Stimulated activated CD4-positive, alpha-beta T cell treated with anti-CD3 and anti-CD28 coated beads, Interleukin-1b, Interleukin-23, amount 100 ng/mL, for 48 hours (primary cell): ENCODE measurements at places on chromosomes 12 and 14.
A peak's percentile ranks its signal among the peaks of the same experiment; 100 is the strongest.

DNA sequence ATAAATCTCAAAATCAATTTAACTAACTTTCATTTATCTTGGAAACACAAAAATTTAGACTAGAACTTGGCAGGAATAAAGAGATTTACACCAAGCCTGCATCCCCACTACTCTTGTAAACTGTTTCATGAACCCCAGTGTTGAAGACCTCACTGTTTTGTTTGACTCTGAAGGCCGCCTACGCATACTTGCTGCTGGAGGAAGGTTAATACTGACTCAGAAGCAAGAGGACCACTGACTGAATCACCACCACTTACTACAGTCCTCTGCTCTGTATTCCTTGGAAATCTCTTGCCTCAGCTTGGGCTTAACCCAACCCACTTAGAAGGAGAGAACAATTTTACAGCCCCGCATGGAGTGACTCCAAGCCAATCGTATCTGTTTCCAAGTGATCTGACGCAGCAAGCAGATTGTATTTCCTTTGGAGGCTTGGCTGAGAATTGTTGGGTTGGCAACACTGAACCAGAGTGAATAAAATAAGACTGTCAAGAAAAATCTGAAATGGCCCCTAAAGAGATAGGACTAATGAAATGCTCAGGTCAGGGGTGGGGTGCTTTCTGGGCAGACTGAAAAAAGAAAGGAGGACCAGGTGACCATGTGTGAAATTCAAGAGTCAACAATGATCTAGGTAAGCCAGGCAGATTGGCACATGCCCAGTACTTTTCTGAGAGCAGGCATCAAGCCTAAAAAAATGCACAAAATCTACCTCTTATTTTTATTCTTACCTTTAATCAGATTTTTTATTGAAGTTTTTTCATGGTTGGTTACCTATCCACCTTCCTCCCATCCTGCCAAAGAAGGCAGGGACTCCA, 248.6 kb downstream of the ZFP36L1 start:
- DNase-seq = no peak

DNA sequence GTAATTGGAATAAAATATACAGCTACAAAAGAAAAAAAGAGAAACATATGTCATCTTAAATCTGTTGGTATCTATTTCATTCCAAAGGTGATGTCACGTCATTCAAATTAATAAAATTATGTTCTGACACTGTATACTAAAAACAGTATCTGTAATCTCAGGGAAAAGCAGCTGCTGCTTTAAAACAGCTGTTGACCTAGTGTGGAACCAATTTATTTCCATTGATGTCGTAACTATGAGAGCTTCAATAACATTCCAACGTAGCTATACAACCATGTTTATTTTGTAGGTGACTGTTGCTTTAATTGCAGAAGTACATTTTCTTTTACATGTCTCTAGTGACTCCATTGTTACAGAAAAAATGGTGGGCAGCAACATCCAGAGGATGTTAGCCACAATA, 571.7 kb downstream of the RPS29 start:
- no peak for DNase-seq

DNA sequence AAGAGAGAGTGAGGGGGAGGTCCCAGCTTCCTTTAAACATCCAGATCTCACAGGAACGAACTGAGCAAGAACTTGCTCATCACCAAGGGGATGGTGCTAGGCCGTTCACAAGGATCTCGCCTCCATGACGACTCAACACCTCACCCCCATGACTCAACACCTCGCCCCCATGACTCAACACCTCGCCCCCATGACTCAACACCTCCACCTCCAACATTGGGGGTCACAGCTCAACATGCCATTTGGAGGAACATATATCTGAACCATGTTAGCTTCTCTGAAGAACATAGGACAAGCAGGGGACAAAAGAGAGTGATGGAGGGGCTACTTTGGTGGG, 66.0 kb upstream of the LHX5 start:
- DNase-seq = no peak

GRCh38 chr14:25406818-25407217, 356.9 kb upstream of the STXBP6 start:
- DNase-seq = no peak

DNA sequence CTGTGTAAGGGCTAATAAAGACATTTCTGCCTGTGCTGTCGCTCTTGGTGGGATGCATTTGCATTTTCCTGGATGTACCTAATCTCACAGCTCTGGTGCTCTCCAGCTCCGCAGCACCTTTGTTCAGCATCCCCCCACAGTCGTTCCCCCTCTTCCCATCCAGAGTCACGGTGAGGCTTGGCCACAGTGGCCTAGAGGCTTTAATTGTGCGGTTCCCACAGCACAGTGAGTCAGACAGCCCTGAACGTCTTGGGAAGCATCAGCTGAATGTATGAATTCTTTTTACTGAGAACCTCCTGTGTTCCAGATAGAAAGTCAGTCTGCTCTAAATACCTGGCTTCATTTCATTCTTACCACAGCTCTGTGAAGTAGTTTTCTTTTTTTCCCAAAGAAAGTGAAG, 28.7 kb downstream of the MLXIP start:
- no peak for DNase-seq

DNA sequence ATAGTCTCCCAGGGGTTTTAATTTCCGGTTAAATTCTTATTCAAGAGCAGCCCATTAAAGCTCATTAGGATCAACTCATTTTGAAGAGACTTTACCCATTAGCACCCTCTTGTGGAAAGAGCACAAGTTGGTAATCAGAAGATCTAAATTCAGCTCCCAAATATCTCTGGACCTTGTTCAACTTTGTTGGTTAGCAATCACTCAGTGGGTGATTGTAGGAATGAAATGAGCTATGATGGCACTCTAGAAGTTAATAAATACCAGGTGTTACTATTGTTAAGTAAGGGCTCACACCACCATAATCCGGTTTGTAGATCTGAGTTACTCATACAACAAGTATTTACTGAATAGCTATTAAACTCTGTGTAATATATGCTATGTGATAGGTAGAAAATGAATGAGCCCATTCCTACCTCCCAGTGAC, 42.9 kb downstream of the TRIP11 start:
- no peak for DNase-seq

GRCh38 chr14:33386140-33386539, 447.5 kb downstream of the NPAS3 start:
- no peak for DNase-seq

GRCh38 chr12:47767216-47767724, 5.8 kb upstream of the SLC48A1 start:
- DNase-seq = peak; percentile 69

DNA sequence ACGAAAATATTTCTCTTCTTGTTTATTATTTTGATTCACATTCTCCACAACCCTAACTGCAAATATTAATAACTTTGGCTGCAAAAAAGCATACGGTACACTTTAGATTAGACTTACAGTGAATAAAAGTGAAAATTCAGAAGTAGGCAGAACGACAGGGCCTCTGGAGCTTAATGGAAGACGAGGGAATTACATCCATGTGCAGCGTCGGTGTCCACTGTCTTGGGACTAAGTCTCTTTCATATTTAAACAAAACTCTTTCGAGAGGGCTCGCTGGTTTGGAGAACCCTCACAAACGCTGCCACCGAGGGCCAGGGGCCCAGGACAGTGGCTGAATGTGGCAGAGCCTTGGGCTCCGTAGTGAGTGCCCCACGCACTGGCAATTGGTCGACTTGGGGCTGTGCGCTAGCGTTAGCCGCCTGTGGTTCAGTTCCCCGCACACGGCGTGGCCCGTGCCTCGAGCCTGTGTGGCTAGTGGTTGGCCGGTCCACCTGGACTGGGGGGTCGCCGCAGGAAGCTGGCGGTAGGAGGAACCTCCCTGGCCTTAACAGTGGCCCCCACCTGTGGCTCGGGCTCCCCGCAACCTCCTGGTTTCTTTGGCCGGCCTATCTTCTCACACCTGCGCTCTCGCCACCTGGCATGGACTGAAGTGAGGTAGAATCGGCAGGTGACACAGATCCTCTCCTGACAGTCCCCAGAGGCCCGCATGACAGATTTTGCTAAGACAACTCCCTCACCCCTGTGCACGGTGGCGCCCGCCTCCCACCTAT, 739 bp upstream of the PAX9 start:
- DNase-seq = no peak

- no peak for DNase-seq
Observed at GRCh38 chr12:89051065-89051677, 301.1 kb downstream of the DUSP6 start.

GRCh38 chr12:107320929-107321631, 227.7 kb upstream of the CRY1 start:
- DNase-seq = peak; percentile 70

DNA sequence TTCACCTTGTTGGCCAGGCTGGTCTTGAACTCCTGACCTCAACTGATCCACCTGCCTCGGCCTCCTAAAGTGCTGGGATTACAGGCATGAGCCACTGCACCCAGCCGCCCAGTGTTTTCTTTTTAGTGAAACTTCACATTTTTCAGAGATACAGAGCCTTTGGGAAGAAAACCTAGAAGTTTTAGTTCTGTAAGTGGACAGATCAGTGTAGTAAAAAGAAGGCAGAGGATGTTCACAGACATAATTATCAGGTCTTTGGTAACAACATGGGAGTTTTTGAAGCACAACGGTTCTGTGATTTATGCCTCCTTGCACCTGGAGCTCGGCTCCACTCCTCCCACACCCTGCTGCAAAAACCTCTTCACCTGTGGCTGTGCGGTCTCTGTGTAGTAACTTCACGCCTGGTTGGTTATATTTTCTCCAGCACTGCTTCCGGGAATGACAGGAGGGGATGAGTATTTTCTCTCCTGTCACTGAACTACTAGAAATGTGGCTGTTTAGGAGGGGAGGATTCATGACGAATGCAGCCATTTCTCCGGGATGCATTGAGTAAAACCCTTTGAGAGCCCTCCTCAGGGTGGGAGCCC, 67.0 kb downstream of the ARF6 start:
- DNase-seq = peak; percentile 35

GRCh38 chr12:113971392-113971791, 5.3 kb upstream of the RBM19 start:
- DNase-seq = no peak

DNA sequence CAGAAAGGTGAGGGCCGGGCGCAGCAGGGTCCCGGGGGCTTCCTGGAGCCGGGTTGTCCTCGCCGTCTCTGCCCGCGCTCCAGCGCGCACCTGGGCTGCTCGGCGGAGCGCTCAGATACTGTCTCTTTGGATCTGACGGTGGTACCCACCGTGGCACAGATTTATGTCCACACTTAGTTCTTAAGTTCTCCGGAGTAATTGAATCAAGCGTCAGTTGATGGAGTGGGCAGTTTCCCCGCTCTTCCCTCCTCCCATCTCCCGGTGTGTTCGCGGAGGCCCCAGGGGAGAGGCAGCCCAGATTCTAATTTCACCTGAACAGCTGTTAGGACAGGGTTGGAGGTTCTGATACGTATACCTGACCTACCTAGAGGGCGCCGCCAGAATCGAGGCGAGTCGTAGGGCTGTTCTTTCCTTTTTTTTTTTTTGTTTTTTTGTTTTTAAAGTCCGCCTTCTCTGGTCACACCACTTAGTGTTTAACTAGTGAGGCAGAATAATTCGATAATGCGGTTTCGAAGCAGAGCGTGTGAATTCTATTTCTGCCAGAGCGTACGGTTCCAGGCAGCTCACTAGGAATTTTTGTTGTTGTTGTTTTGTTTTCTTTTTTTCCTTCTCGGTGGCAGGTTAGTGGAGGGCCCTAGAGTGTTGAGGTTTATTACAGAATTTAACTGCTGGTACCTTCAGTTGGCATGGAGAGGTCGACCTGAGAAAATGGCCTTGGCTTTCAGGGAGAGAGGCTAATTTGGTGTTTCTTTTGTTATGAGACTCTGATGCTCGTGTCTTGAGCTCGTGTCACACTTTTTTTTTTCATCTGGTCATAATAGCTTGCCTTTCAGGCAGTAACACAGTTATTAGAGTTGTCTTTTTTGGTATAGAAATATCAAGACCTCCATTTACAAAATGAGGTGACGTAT, 22.3 kb upstream of the GNS start:
- no peak for DNase-seq

- DNase-seq = no peak
Observed at GRCh38 chr12:96235484-96235826, 41.3 kb downstream of the ELK3 start.
